ENCODE measurements at places on chromosomes 11 and 22.

- DNase-seq: no peak
Observed at GRCh38 chr22:46783721-46784120, 21.3 kb downstream of the TBC1D22A start.

DNA sequence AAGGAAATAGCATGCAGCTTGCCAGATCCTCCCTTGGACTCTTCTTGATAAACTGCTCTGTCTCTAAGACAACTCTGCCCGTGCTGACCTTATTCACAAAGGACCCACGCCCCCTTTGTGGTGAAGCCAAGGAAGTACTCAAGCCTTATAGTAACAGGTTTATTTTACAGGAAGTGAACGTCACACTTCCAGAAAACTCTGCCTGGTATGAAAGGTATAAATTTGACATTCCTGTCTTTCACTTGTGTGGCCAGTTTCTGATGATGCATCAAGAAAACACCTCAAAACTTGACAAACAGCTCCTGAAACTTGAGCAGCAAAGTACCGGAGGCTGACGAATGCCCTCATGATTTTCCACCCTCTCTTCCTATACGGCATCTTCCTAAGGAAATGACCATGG, 12.5 kb upstream of the PELI3 start:
- no peak for DNase-seq

- no peak for DNase-seq
Observed at GRCh38 chr11:57647372-57647771, 2.3 kb downstream of the YPEL4 start.

DNA sequence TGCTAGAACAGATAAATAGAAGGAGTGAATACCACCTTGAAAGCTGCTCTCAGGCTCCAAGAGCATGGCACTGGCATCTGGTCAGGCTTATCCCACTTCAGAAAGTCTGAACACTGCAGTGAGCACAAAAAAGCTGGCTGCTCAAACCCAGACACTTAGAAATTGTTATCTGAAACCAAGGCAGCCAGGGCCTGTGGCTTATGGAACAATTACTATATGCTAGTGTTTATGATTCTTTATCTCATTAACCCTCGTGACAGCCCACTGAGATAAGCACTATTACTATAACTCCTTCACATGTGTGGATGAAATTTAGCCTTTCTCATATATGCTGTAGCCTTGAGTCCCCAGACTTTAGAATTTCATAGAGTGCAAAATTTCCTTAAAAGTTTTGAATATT, 400.2 kb downstream of the RAB38 start:
- no peak for DNase-seq

DNA sequence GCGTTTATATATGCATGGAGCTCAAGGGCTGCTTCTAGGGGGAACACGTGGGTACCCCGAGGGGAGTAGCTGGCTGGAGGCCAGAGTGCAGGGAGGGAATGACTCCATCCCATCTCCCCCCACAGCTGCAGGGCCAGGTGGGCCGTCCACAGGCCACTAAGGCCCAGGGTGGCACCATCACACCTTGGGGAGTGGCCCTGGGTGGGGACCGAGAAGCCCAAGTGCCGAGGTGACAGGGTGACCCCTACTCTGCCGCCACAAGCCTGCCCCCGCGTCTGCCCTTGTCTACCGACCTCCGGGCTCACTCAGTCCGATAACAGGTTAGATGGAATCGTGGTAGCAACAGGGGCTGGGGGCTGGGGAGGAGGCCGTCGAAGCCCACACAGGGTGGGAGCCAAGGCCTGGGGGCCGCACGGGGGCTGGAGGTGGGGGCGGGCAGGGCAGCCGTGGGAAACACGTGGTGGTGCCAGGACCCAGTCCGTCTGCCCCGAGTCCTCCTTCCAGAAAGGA, 125.7 kb downstream of the KCNQ1OT1 start:
- DNase-seq: no peak

GRCh38 chr11:85749287-85749834, 61.6 kb downstream of the SYTL2 start:
- no peak for DNase-seq

GRCh38 chr22:38873469-38874411, 1.7 kb upstream of the CBX6 start:
- peak; percentile 51 for DNase-seq

- DNase-seq: no peak
Observed at GRCh38 chr22:39738746-39739145, 154.8 kb downstream of the ENTHD1 start.

DNA sequence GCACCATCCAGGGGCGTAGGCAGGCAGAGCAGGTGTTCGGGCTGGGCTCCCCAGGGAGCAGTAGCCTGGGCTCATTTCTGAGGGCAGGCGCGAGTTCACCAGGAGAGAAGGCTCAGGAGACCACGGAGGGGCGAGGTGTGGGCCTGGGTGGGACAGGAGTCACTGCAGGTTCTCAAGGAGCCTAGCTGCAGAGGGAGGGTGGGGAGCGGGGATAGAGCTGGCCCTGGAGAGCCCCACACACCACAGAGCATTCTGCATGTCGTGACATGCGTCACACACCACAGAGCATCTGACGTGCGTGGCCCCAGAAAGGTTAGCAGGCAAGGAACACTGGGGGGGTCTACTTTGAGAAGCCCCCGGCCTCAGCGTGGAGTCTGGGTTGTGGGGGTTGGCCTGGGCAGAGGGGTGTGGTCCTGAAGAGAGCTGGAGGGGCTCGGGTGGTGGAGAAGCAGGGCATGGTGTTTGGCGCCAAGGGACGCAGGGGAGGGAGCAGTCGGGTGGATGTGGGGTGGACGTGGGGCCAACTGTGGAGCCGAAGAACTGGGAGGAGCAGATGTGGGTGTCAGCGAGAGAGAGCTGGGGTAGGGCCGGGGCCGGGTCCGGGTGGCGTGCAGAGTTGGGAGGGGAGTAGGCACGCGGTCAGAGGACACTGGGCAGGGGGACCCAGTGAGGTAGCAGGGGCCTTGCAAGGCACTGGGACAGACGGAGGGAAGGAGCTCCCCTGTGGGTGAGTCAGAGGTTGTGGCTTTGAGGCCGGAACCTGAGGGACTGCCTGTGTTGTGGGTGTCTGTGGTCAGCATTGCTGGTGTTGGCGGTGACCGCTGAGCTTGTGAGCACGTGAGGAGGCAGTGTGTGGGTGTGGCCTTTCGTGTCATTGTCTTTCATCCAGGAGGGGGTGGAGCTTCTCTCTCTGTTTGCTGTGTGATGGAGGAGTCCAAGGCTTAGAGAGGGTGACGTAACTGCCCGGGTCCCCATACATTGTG, 25.5 kb downstream of the CTTN start:
- DNase-seq: no peak

DNA sequence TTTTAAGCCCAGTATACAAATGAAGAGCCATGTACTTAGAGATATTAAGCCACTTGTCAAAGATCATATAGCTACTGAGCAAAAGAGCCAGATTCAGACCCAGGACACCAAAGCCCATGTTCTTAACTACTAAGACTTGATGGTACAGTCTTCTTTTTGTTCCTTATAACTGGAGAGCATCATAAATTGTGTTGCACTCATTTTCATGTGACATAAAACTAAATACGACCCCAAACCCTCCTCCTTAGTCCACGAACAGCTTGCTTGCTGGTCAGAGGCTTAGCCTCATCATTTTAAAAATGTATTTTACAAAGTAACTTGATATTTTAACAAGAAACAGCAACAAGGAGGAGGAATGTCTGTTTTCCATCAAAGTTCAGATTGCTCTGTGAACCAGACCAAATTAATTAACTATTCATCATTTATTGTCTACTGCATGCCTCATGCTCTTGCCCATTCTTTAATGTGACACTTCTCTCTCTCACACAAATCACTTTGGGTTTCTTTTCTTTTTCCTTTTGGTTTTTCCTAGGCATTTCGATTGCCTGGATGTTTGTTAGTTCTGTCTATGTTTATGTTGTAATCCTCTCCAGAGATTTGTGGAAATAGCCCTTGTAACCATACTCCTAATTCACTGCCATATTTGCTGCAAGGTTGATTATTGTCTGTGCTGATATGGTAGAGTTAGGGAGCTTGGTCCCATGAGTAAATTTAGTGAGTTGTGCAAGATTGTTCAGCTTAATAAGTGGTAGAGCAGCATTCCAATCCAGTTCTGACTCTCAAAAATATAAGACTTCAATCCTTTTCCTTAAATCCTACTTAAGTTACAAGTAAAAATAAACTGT, 8.4 kb upstream of the ARHGAP20 start:
- no peak for DNase-seq

Measured in stimulated activated CD4-positive, alpha-beta T cell treated with anti-CD3 and anti-CD28 coated beads, TNF-alpha, amount 100 ng/mL, for 1 hour (primary cell).